Stimulated activated CD4-positive, alpha-beta T cell treated with anti-CD3 and anti-CD28 coated beads, Interleukin-12 subunit alpha, Interleukin-12 subunit beta, amount 100 ng/mL, for 48 hours (primary cell): ENCODE measurements at places on chromosomes 13 and 19.
A peak's percentile ranks its signal among the peaks of the same experiment; 100 is the strongest.

GRCh38 chr19:46484656-46485055, 11.0 kb downstream of the PNMA8B start:
- DNase-seq = no peak

DNA sequence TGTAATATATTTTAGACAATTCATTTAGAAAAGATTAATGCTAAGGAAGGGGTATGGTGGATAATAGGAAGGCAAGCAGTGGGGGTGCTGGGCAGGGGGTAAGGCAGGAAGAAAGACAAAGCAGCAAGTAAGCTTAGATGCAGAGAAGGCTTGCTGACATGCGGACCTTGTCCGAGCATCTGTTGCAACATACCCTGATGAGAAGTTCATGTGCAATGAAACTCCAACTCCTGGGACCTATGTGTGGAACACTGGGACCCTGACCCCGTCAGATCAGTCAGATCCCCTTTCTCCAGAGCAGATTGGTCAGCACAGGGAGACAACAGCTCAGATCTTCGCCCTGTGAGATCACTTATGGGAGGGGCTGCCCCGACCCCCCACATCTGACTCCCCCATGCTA, 71.3 kb upstream of the ZNF599 start:
- DNase-seq = no peak

- DNase-seq = no peak
These were observed 21.9 kb upstream of the UBE2L5 start for GRCh38 chr13:30400376-30400775.

DNA sequence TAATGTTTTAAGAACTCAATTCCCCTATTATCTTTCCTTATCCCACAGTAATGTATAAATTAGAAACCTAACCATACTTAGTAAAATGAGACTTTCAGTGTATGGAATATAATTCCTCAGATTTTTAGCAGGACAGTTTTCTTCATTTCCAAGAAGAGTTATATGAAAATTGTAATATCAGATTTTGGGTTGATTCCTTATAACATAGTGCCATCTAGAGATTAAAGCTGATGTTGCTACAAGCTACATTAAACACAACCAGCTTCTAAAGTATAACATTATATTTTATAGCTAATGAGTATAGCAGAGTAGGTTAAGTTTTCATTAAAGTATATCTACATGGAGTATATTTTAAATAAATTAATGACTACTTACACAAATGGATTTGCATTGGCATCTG, 99.7 kb upstream of the MIR17HG start:
- no peak for DNase-seq

GRCh38 chr13:30991184-30991583, 58.7 kb downstream of the TEX26 start:
- no peak for DNase-seq

DNA sequence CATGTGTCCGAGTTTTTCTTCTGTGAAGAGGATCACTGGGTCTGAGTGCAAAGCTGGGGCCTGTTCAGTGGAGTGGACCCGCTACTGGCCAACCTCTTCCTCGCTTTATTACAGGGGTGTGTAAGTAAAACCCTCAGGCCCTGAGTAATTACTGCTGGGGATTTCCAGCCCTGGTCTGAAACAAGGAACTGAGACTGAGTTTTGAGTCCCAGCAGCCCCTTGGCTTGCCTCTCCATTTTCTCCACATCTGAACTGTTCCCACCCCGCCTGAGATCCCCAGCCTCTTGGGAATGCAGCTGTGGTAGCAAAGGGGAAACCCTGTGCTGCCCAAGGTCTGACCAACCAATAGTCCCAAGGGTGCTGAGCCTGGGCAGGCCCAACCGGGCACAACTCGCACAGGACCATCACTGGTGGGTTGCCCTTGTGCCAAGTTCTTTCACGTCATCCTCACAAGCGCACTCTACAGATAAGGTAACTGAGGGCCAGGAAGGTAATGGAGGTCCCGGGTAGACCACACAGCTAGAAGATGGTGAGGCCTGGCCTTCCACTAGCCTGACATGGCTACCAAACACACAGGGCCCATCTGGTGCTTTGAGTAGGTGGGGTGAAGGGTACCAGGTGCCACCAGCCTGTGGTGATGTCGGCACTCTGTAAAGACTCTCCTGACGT, 13.7 kb upstream of the SLC35E1 start:
- DNase-seq = peak; percentile 29

DNA sequence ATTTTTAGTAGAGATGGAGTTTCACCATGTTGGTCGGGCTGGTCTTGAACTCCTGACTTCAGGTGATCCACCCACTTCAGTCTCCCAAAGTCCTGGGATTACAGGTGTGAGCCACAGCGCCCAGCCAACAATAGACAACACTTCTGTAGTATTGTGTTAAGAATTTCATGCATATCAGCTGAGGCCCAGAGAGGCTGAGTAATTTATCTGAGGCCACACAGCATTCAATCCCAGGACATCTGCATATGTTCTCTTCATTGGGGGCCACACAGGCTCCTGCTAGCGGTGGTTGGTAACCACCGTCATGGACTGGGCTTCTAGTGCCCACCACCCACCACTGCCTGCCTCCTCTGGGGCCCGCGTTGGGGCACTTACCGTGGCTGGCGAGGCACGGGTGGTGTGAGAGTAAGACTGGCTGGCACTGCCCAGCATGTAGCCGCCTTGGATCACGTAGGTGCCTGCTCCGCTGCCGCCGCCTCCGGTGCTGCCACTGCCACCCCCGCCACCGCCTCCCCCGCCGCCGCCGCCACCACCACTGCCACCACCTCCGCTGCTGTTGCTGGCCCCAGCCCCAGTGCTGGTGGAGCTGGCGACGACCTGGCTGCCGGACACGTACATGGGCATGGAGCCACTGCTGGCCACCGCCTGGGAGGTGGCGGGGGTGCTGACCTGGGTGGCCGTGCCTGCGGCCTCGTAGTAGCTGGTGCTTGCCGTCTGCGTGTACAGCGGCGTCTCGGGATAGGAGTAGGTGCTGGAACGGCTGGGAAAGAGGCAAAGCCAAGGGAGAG, 20.3 kb downstream of the DCAF15 start:
- DNase-seq = no peak

DNA sequence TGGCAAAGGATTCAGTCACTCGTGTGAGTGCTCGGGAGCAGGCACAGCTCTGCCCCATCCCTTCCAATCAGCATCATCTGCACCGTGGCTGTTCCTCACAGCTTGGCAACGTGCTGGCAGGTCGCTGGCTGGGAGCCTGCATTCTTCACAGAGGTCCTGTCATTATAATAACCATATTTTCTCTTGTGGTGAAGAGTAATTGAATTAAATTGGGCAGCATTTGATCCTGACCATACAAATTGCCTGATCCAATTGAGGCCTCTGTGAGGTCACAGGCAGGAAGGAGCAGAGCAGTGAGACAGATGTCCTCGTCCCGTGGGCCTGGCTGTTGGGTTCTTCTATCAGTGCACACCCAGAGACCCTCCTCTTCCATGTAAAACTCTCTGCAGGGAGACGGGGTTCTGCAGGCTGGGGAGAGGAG, 407.8 kb downstream of the COG6 start:
- no peak for DNase-seq

DNA sequence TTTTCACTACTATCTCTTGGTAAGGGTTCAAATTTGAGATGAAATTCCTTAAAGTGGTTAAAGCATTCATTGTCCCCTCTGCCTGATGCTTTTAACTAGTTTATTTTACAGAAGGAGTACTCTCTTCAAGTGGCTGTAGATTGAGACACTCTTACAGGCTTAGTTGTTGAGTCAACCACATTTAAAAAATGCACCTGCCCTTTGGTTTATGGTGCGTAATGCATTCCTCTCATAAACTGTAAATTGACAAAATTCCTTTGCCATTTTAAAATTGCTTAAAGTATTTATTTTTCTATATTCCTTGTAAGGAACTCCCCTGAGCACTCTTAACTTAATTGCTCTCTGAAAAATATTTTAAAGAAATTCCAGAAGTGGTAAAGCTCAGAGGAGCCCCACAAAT, 826 bp upstream of the GPC5 start:
- DNase-seq = no peak

DNA sequence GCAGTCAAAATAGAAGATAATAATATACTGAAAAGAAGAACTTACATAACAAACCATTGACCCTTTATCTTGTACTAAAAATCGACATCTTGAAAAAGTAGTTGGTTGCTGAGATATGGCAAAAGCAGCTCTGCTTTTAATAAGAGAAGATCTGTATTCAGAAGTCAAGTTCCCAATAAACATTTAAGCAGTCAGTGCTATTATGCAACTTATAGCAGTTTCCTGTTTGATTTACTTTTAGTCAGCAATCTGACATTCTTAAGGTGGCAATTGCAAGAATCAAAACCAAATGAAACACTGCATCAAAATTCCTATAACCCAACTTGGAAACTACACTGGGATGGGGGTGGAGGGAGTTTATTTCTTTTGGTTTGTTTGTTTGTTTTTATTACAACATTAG, 165.5 kb downstream of the TBC1D4 start:
- DNase-seq = no peak

- peak; percentile 4 for DNase-seq
These were observed 841 bp upstream of the ZNF223 start for GRCh38 chr19:44050740-44051649.

- no peak for DNase-seq
These were observed 7.8 kb upstream of the DZIP1 start for GRCh38 chr13:95652244-95652764.

- DNase-seq = no peak
These were observed 21.6 kb downstream of the SERPINE3 start for GRCh38 chr13:51361106-51361505.

GRCh38 chr13:111359237-111359915, 38.9 kb downstream of the TEX29 start:
- DNase-seq = no peak
